AG08395 (cell line): ENCODE measurements at places on chromosomes 11 and 22.

- no peak for DNase-seq
These were observed 407.3 kb upstream of the CHORDC1 start for GRCh38 chr11:90630176-90630575.

- no peak for DNase-seq
These were observed 18.5 kb downstream of the PLA2G6 start for GRCh38 chr22:38162881-38163843.

- peak; percentile 93 for DNase-seq
These were observed 2.5 kb upstream of the BEST1 start for GRCh38 chr11:61947486-61948210.

GRCh38 chr11:35857922-35858321, 85.9 kb upstream of the LDLRAD3 start:
- DNase-seq = no peak

GRCh38 chr11:70078095-70078780, at the start of gene ANO1:
ANO1 (plus strand) TSS chr11:70078317; CDS start chr11:70078607, 290 bp downstream.
- DNase-seq = no peak
